GM04504 (cell line): ENCODE measurements at places on chromosomes 12 and 14.

DNA sequence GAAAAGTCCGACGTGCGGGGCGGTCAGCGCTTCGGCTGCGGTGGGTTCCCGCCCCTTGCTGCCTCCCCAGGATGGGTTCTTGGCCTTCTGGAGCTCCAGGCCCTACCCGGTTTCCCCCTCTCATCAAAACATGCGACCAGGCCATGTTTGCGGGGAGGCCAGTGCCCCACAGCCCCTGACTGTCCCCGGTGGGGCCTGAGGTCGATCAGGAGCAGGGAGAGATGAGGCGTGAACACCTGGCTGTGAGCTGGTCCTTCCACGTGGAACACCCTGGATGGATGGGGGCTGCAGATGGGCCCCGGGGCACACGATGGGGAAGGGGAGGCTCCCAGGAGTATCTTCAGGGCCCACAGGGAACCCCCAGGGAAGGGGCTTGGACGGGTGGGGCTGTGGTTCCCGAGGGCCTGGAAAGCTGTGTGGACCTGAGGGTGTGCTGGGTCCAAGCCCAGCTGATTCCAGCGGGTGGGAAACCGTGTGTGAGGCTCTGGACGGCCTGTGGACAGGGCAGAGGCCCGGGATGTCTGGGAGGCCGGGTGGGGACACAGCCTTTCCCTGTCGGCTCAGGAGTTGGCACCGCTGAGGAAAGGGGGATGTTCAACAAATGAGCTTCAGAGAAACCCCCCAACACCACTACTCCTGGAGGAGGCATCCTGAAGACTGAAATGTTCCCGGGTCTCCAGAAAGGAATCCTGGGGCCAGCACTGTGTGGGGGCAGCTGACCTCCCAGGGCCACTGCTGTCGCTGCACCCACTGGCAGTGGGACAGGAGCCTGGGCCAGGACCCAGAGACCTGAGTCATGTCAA, 187.0 kb upstream of the C14orf180 start:
- no peak for DNase-seq

DNA sequence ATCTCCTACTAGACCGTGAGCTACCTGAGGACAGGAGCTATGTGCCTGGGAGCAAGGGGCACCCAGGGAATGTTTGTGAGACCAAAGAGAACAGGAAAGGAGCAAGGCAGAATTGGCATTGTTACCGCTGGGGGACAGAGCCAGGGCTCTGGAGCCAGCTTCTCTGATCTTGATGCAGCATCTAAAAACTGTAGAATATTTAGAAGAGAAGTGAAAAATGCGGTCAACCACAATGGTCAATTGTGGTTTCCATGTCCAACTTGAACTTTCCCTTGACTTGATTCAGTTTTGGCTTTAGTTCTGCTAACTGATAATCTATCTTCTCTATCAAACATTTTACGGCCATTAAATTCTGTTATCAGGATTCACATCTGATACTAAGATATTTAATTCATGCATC, 201.2 kb downstream of the ANO4 start:
- no peak for DNase-seq

GRCh38 chr14:100212476-100213333, 26.2 kb upstream of the YY1 start:
- DNase-seq, result no peak

GRCh38 chr14:54450535-54450934, 9.4 kb upstream of the CNIH1 start:
- peak; percentile 48 for DNase-seq

GRCh38 chr12:132662901-132663755, 24.0 kb downstream of the POLE start:
- no peak for DNase-seq

DNA sequence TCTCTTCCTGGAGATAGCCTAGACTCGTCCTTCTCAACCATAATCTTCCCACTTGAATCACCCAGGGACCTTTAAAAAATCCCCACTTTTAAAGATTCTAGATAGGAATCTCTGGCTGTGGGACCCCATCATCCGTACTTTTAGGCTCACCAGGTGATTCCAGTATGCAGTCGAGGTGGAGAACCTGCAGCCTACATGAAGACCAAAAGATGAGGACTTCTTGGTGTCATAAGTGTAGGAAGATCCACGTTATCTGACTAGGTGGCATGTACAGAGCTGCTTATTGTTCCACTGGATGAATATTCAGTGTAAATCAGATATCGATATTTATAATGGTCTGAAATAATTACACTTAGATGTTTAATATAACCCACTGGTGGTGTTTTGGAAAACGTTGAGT, 2.6 kb downstream of the PRKCH start:
- DNase-seq, result no peak

DNA sequence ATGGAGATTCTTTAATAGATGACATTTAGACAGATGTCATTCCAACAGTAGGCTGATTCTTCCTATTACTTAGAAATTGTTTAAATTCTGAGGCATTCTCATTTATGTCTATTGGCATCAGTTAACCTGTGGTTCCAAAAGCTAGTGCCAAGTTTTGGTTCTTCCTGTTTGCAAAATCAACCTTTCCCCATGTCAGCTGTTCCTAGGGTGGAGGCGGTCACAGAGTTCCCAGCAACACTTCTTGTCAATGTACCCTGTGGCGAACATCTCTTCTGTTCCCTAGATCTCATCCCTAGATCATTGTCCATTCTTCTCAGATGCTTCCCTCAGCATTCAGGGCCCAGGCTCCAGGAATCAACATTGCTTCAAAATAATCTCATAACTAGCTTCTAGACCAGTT, 140.9 kb downstream of the PHLDA1 start:
- no peak for DNase-seq

DNA sequence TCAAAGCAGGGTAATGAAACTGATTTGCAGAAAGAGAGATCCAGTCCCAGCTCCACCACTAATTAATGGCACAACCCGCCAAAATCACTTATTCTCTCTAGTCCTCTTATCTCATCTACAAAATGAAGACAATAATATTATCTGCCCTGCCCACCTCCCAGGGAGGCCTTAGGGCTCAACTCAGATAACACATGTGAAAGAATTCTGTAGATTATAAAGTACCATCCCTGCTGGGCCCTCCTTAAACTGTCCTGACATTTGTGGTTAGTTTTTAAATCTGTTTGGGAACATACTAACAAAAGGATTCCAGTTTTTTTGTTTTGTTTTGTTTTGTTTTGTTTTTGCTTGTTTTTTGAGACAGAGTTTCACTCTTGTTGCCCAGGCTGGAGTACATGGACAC, 7.3 kb downstream of the POMT2 start:
- no peak for DNase-seq

DNA sequence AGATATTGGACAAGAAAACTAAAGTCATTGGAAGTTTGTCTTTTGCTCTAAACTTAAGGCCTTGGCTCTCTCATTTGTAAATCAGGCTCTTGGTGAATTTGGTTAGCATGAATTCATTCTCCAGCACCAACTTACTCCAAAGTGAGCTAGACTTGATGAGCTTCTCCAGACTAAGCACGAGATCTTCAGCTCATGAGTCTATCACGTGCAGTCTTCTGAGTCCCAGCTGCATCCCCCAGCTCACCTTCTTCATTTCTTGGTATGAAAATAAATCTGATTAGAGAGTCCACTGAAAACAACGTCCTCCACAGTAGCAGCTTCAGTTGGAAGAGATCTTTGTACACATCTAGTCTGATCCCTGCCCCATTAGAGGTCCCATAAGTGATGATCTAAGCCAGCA, 52.5 kb upstream of the DDX11 start:
- DNase-seq, result no peak

DNA sequence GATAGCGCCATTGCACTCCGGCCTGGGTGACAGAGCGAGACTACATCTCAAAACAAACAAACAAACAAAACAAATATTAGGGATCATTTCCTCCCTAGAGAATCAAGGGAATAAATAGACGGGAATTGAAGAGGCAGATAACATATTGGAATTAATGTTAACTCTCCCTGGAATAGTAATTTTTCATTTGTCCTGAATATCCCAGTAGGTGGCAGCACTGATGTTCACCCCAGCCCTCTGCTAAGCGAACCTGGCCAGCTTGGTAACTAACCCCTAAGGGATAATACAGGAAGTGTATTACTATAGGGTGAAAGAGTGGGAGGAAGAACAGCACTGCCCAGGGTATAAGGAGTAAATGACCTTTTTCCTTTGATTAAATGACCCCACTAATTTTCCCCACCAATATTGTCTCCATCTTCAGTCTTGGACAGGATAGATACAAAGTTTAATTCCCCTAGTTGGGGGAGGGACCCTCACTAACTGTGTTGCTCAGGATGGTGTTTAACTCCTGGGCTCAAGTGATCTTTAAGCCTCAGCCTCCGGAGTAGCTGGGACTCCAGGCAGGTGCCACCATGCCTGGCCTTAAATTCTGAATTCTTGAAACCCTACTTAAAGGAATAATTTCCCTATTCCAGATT, 40.5 kb downstream of the SLC2A14 start:
- DNase-seq, result peak; percentile 35

GRCh38 chr14:90228478-90228877, 27.9 kb upstream of the PSMC1 start:
- no peak for DNase-seq

DNA sequence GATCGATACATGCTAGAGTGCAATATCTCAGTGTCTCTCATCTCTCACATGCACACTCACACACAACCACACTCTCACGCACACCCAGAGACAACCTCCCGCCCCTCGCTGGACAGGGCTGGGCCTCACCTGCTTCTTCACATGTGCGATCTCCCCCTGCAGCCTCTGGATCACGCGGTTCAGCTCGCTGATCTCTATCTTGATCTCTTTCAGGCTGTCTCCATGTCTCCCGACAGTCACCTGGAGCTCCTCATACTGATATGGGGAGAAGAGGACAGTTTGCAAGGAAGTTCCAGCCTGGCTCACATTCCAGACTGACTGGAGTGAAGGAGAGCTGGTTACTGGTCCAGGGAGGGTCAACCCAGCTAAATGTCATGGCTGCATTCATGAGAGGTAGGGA, 4.4 kb downstream of the KRT2 start:
- DNase-seq, result no peak

DNA sequence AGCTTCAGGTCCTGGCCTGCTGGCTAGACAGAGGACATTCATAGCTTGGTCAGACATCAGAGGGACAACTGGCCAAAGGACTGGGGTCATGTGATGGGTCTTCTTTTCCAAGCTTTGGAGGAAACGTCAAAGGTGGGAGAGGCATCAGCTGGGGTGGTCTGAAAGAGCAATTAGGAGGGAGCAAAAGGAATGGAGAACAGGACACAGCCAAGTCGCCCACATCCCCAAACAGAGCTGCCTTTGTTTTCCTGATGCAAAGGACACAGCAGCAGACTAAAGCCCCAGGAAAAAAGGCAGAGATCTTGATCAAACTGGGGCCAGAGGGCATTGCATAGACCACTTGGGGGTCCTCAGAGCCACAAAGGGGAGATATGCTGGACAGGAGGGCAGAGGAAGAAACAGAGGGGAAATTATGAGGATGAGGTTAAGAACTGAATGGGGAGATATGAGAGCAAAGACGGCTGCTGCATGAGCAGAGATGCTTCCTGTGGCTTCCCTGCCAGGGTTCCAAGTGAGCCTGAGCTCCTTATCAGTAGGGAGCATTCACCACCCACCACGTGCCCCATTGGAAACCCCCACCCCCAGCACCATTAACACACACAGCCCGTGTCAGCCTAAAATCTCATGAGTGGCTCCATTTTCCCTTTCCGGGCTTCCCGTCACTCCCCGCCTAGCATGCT, 62.4 kb downstream of the ANO2 start:
- DNase-seq, result no peak

DNA sequence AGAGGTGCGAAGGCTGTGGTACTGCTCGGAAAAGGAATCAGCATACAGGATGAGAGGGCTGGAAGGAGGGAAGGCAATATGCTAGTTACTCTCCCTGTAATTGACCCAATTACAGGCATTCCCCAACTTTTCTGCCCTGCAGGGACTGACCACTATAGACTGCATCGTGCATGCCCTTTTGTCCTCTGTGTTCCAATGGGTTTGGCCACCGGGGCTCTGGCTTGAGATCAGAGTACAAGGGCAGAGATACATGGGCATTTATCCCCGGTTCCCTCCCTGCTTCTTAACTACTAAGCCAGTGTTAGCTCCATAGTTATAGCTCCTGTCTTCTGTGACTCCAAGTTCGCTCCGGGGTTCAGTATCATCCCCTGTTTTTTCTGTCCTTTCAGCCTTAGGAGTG, 59.7 kb downstream of the GTF2A1 start:
- DNase-seq, result no peak

GRCh38 chr14:31489691-31490090, 1.9 kb upstream of the GPR33 start:
- no peak for DNase-seq

DNA sequence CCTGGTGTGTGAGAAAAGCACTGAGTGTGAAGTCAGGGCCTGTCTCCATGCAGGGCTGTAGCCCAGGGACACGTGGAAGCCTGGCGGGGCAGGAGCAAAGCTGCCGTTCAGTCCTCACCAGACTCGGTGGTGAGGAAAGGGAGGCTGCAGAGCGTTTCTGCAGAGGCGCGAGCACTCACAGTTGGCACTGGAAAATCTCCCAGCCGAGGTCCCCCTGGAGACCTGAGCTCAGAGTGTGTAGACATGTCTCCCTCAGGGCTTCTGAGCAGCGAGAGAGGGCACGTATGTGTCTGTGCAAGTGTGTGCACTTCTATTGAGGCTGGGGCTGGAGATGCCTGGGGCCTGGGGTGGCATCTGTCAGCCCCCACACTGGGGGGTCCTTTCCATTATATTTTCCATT, 11.0 kb upstream of the HHIPL1 start:
- no peak for DNase-seq

- DNase-seq, result peak; percentile 29
Measured at GRCh38 chr12:65868133-65868705, 43.9 kb downstream of the HMGA2 start.

DNA sequence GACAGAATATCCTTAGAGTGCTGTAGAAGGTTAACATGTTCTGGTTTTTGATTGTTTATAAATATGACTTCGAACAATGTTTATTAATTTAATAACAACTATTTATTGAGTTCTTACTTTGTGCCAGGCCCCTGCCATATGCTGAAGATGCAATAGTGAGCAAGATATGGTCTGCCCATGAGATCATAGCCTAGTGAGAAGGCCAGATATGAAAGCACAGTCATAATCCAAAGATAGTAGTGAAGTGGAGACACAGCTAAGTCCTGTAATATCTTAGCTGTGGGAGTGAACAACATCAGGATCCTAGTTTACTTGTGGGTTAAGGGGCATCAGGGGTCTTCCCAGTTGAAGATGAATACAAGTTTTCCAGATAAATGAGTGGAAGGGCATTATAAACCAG, 189.4 kb upstream of the FBXO33 start:
- no peak for DNase-seq

GRCh38 chr14:37678916-37679315, 83.5 kb downstream of the TTC6 start:
- no peak for DNase-seq

DNA sequence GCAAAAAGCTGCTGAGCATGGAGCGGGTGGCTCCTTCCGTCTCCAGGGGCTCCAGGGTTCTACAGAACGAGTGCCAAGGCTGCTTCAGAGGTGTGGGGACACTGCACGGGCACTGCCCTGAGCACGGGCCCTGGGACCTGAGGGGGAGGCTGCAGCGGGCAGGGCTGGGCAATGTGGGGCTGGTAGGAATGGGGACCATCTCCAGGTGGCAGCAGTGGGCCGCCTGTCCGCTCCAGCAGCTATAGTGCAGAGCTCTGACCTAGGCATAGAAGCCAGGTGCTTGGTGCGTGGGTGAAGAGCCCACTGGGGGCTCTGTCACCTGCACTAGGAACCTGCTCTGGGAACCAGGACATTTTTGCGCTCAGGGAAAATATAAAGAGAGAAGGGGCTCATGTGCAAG, 22.3 kb downstream of the HDAC7 start:
- no peak for DNase-seq
